ENCODE measurements at places on chromosomes 6 and 20. TPM values are rescaled to one million over a fixed set of nuclear protein-coding genes. Genes with fewer than 3 reads are reported as not detected.

RGS17 gene
- not detected for total RNA-seq

DNA sequence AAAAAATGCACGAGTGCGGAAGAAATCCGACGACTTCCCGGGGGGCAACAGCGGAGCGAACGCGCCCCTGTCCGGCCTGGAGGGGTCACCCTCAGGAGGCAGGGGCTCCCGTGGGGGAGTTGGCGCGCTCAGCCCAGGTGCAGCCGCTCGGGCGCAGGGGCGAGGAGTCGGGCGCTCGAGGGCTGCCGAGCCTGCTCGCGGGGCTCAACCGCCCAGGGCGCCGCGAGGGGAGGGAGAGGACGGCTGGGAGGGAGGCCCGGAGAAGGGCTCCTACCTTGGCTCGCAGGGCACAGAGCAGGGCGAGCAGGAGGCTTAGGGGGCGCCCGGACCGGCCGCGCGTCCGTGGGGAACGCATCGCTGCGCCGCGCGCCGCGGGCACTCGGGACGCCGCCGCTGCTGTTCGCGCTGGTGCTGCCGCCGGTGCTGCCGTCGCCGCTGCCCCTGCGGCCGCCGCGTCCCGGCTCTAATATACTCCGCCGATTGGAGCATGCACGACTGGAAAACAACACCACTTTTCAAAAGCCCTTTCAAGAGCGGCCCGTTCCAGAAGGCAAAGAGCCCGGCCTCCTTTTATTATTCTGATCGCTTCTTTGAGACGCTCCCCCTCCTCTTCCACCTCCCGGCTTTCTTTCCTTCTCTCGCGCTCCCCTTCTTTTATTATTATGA lies 490 bp downstream of the JAG1 start:
- DNase-seq: peak; percentile 38

DNA sequence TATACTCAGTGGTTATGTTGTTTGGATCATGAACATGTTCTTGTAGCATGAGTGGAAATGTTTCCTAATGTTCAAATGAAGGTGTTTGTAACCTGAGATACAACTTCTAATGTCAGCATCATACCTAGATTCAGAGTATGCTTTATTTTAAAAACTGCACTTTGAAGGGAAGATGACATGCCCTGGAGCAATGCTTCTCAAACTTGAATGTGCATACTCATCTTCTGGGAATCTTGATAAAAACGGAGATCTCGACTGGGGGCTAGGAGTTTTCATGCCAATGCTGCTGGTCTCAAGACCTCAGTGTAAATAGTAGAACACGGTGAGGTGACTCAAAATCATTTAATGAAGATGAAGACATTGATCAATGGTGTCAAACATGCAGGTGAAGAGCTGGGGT lies 440.0 kb upstream of the NOX3 start:
- DNase-seq: no peak

IMPG1 gene
- not detected for total RNA-seq

SLC44A4 gene
- not detected for total RNA-seq

DNA sequence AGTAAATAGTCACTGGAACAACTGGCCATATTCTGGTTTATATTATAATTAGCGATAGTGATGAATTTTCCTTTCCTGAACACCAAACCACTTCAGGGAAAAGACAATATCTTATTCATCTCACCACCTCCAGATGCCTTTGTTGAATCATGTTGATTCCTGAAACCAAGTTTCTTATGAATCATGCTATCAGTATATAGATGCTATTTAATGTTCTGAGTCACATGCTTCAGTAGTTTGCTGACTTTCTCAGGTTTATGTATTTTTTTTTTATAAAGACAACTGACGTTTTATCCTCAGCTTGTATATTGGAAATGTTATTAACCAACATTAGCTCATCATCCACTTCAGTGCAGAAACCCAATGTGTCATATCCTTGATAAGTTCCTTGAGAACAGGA lies 710.2 kb upstream of the POU3F2 start:
- DNase-seq: no peak

LRRN4 gene
- total RNA-seq: not detected

DNA sequence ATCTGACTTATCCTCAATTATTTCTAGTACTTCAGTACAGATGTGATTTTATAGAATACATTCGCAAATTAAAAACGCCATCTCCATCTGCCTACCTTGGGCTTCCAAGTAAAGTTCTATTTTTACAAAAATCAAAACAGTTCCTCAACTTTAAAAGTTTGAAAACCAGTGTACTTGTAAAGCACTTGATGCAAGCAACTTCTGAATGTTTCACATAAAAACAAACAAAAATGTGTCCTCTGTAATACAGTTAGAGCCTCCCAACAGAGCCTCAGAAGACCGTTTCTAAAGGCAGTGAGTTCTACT lies 384 bp upstream of the MANEA start:
- no peak for DNase-seq

DNA sequence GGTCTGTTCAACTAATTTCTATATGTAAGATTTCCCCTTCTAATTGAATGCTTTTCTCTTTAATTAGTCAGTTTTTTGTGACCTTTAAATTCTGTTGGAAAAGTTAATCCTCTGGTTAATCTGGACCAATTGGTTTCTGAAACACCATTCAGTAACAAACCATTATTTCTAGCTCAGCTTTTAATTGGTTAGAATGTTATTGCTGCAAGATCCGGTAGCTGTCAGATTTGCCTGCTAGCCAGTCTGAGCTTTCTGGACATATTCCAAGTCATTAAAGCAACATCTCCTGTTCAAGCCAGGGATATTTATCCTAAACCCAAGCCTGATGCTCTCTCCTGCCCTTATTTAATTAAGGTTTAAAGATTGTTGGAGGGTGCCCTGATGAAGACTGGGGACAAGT lies 55.1 kb upstream of the FBXL4 start:
- no peak for DNase-seq

GRCh38 chr6:56288347-56288746 lies 41.0 kb upstream of the COL21A1 start:
- no peak for DNase-seq

- no peak for DNase-seq
These were observed 5.2 kb upstream of the ENPP5 start for GRCh38 chr6:46175976-46176375.

NHLRC1 gene
- total RNA-seq: 0.21 TPM

ULBP1 gene
- total RNA-seq: 0.71 TPM

- DNase-seq: no peak
These were observed 39.3 kb downstream of the PCNA start for GRCh38 chr20:5080384-5080877.

DNA sequence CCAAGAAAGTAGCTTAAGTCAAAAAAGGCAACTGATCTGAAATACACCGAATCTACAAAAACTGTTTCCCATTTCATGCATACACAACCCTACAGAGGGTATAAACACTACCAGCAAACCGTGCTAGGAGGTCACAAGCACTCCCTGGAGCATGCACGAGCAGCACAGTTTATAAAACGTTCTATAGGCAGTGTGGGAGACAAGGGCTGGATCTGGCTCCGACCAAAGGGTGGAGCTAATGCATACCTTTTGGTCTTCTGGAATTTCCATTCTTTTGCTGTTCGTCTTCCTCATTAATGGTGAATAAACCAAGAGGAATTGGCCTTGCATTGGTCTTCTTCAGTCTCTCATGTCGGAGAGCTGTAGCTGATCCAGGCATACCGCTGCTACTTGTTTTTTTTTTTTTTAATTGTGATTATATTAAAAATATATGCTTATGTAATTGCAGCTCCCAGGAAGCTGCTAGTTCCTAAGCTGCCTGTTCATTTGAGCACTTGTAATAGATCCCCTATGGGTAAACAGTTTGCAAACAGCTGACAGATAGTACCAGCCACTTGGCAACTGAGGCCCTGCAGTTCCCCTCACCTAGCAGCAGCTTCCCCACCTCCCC lies 24.5 kb downstream of the MAP7 start:
- DNase-seq: no peak

SNAI1 gene
- 0.37 TPM for total RNA-seq

- no peak for DNase-seq
These were observed 527.0 kb downstream of the CDH26 start for GRCh38 chr20:60485012-60485760.

DNA sequence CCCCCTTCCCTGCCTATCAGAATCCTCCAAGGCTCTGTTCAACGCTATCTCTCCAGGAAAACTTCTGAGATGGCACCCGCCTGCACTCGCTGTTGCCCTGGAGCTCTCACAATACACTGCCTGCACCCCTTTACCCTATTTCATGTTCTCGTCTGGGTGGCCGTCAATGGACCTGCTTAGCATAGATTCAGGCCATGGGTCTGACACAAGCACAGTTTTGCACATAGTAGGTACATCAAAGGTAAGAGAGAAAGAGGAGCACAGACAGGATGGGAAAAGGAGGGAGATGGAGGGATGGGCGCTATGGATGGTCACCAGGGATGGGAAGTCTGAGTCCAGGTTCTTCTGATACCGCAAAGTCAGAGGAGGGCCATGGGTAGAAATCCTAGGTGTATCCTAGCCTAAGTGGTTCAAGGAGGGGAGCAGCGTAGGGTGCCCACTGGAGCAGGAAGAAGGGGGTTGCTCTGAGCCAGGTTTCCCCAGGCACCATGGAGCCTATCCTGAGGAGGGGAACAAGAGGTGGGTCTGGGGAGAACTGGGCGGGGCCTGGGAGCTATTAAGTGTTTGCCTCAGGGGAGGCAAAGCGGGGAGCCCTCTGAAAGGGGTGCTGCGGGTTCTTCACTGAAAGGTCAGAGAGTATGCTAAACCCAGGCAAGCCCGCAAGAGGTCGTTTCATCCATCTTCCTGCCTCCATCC lies 89.3 kb downstream of the MRPL14 start:
- DNase-seq: no peak

- DNase-seq: no peak
These were observed 398.9 kb upstream of the SULF2 start for GRCh38 chr20:48184229-48184628.

- DNase-seq: no peak
These were observed 391 bp downstream of the ADGRF1 start for GRCh38 chr6:47041741-47042140.

- DNase-seq: no peak
These were observed 10.7 kb upstream of the GSTA4 start for GRCh38 chr6:53005663-53006250.

TBXT gene
- total RNA-seq: not detected

SYNDIG1 gene
- not detected for total RNA-seq

- DNase-seq: no peak
These were observed 10.9 kb downstream of the LRRC1 start for GRCh38 chr6:53805725-53806124.

GRCh38 chr6:382883-383810 lies 8.4 kb upstream of the IRF4 start:
- no peak for DNase-seq

DNA sequence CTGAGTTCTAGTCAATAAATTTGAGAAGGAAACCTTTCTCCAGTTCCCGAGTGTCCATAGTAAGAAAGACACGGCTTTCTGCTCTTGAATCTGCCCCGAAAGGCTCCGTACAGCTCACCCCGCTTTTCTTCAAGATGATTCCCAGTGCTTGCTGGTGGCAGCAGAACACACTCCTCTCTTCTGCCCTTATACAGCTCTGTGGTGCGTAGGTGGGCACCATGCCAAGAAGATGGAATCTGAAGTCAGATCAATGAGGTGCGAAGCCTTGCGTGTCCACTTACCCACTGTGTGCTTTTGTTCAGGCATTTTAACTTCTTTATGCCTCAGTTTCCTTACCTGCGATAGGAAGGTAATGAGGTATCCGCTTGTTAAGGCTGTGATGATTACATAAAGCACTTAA lies 142.2 kb downstream of the WDR27 start:
- no peak for DNase-seq

DNA sequence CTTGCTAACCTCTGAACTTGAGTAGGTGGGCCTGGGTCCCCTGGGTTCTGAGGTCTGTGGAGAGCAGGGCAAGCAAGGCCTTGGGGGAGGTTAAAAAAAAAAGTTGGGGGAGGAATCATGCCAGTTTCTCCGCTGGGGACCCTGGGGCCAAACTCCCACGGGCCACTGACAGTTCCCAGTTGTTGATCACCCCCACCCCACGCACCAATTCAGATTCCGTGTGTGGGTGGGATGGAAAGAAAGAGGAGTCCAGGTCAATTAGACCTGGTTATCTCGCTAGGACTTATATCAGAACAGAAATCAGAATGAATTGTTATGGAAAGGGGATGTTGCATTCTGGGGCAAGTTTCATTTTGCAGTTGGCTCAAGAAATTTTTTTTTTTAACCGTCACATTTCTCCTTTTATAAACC lies 46.7 kb upstream of the SUPT3H start:
- DNase-seq: no peak

CCN5 gene
- total RNA-seq: not detected

SEC23B gene
- total RNA-seq: 63.9 TPM

- no peak for DNase-seq
These were observed 39.9 kb upstream of the TULP4 start for GRCh38 chr6:158272324-158272723.

DNA sequence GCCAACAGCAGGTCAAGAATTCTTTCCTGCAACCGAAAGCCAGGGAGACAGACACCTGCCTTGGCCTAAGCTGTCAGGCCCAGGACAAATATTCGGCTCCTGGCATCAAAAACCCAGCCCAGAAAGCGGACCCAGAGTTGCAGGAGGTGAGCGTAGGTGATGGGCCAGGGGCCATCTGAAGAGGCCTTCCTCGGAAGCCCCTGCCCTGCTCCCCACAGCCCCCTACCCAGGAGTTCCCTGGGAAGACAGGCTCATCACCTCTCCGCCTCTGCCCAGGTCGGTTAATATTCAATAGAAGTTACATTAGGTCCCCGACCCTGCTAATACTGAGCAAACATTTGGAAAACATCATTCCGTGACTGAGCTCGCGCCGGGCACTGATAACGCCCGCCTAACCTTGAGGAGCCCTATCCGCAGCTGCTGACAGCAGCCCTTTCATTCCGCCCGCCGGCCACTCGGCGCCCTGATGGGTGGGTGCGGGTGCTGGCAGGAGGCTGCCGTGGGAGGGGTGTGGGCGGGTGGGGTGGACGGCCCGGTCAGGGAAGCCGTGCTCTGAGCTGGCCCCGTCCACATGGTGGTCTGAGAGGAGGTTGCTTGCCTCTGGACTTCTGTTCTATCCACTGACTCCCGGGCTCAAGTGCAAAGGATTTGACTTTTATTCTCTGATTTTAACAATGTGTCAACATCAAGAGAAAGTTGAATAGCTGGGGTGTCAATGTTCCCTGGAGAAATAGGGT lies 55.7 kb downstream of the HNF4A start:
- DNase-seq: no peak

GRCh38 chr6:80142586-80142985 lies 36.1 kb downstream of the BCKDHB start:
- DNase-seq: no peak

GRCh38 chr20:19419396-19419795 lies 207.0 kb downstream of the SLC24A3 start:
- no peak for DNase-seq

GRCh38 chr6:168678588-168678987 lies 237.6 kb downstream of the SMOC2 start:
- no peak for DNase-seq

DEF6 gene
- 195 TPM for total RNA-seq

- DNase-seq: no peak
These were observed 70.8 kb upstream of the IYD start for GRCh38 chr6:150298030-150298380.

KCNB1 gene
- not detected for total RNA-seq
